ENCODE measurements at places on chromosomes 1 and 21. TPM values are rescaled to one million over a fixed set of nuclear protein-coding genes. Genes with fewer than 3 reads are reported as not detected.

- no peaks in the 10 kb centered on the region for H3K36me3 ChIP-seq
- peaks cover 17% of the 10 kb centered on the region for H3K27me3 ChIP-seq
- no peak overlapping the region for H3K27ac ChIP-seq
- H3K4me3 ChIP-seq = no peak overlapping the region
Observed at GRCh38 chr21:35995522-35996088, 64.7 kb downstream of the SETD4 start.

GRCh38 chr1:176479971-176480370, 17.0 kb downstream of the PAPPA2 start:
- no peak overlapping the region for H3K27ac ChIP-seq
- H3K36me3 ChIP-seq = no peaks in the 10 kb centered on the region
- H3K4me1 ChIP-seq = no peaks in the 10 kb centered on the region
- no peak overlapping the region for H3K4me3 ChIP-seq

Gene ZMYND12
- 0.63 TPM for total RNA-seq

DNA sequence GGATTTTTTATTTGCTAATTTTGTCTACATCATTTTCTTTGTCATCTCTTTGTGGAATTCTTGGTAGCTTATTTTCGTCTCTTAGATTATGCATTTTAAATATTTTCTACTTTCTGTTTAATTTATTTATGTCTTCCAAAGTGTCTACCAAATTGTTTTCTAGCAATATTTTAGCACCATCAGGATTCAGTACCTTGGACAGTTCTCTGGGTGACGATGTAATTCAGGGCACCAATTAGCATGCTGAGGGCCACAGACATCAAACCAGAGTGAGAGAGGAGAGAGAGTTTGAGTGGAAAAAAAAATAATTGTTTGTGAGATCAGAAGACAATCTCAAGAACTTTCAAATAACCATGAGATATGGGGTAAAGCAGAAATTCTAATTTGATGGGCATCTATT, 169.8 kb upstream of the CXADR start:
- no peak for DNase-seq
- no peaks in the 10 kb centered on the region for H3K4me1 ChIP-seq
- no peak overlapping the region for H3K27ac ChIP-seq
- no peak overlapping the region for H3K4me3 ChIP-seq
- H3K27me3 ChIP-seq = no peaks in the 10 kb centered on the region

DNA sequence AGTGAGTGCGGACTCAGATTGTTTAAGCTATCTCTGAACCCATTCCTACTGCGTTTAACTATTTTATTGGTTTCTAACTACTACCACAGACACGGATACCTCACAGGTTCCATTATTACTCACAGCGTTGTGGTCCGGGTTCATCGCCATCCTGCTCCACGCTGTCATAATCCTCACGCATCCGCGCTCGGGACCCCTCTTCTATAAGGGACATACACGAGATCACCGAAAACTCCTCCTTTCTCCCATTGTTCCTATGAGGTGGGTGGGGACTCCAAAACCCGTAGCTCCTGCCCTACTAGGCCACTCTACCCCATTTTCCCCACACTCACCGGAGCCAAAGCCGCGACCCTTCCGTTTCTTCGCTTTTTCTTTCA, 610 bp downstream of the RBM8A start:
- H3K27me3 ChIP-seq = no peaks in the 10 kb centered on the region
- peaks cover 13% of the 10 kb centered on the region for H3K36me3 ChIP-seq
- H3K27ac ChIP-seq = no peak overlapping the region
- H3K4me3 ChIP-seq = no peak overlapping the region
- peak; percentile 50 for DNase-seq
- H3K4me1 ChIP-seq = peaks cover 21% of the 10 kb centered on the region

Gene C1QA
- total RNA-seq = not detected

DNA sequence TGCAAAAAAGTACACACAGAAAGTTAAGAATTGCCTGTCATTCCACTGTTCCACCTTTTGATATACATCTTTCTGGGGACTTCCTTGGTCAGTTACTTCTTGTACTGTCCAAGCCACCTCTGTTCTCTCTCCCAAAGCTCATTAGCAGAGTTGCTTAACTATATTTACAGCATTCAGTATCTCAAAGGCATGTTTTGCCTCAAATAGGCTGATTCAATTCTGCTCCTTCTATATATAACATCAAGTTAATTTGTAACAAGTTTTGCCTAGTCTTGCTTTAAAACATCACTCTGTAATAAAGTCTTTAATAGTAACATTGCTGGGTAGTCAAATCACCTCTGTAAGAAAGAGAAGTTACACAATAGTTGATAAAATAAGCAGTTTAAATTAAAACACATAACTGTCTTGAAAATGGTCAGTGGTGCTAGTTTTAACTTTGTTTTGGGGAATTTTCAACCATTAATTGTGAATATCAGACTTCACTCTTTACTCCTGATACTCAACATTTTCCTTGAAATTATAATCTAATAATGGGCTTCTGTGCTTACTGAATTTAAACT, 35.7 kb downstream of the EDARADD start:
- no peak overlapping the region for H3K27ac ChIP-seq
- no peak for DNase-seq
- H3K27me3 ChIP-seq = no peaks in the 10 kb centered on the region
- no peaks in the 10 kb centered on the region for H3K4me1 ChIP-seq
- H3K4me3 ChIP-seq = no peak overlapping the region
- no peaks in the 10 kb centered on the region for H3K36me3 ChIP-seq

- H3K27ac ChIP-seq = no peak overlapping the region
- no peaks in the 10 kb centered on the region for H3K36me3 ChIP-seq
- no peak for DNase-seq
Observed at GRCh38 chr21:27034796-27035195, 67.9 kb upstream of the ADAMTS5 start.

Gene FMO1
- total RNA-seq = not detected

Gene LRRC53
- total RNA-seq = not detected

DNA sequence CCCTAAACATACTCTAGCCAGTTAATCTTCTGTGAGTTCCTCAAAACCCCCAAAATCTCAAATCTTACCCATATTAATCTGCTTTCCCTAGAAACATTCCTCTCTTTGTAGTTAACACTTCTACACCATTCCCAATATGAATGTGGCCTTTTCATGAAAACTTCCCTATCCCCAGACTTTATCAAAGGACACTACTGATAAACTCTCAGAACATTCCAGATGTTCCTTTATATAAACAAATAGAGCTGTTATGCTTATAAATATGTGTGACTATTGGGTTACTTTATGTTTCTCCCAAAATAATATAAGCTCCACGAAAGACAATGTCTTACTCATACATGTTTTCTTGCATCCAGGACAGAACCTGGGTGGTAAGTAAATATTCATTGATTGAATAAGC, 205.4 kb upstream of the NFIA start:
- no peak overlapping the region for H3K27ac ChIP-seq
- no peaks in the 10 kb centered on the region for H3K4me1 ChIP-seq
- H3K36me3 ChIP-seq = no peaks in the 10 kb centered on the region
- no peak for DNase-seq
- H3K4me3 ChIP-seq = no peak overlapping the region

DNA sequence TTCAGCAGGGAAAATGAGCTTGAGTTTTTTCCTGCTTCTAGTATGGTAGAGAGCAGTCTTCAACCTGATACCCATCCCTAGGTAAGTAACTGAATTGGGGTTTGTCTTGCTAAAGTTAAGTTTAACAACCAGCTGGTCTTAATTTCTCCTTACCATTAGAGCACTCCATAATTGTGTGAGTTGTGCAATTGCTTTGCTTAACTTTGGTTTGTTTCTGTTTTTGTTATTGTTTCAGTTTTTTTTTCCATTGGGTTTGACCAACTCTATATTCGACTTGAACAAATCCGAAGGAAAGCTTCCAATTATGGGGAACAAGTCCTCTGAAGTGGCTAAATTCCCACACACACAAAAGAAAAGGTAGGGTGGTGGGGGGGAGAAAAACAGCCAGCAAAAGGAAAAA, 641.1 kb downstream of the PLA2G4A start:
- no peak overlapping the region for H3K27ac ChIP-seq
- DNase-seq = no peak
- H3K27me3 ChIP-seq = no peaks in the 10 kb centered on the region
- H3K36me3 ChIP-seq = no peaks in the 10 kb centered on the region

Gene AMY2A
- not detected for total RNA-seq

Gene ASCL5
- total RNA-seq = not detected

DNA sequence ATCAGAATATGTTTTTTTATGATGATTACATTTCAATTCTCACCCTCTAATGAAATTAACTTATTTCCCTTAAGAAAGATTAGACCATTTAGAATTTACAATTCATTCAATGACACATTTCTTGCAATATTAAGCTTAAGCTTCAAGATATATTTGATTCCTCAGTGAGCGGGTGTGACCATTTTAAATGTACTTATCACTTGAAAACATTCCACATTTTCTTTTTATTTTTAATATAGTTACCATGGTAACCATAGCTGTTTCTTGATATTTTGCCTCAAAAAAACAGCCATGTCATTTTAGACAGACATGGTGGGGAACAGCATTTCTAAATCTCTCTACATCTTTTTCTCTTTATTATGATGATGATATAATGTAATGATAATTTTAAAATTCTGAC, 1029.0 kb upstream of the B3GALT2 start:
- no peak overlapping the region for H3K27ac ChIP-seq
- H3K4me1 ChIP-seq = no peaks in the 10 kb centered on the region
- DNase-seq = no peak
- H3K36me3 ChIP-seq = no peaks in the 10 kb centered on the region

Gene RABGAP1L
- total RNA-seq = 44.2 TPM

DNA sequence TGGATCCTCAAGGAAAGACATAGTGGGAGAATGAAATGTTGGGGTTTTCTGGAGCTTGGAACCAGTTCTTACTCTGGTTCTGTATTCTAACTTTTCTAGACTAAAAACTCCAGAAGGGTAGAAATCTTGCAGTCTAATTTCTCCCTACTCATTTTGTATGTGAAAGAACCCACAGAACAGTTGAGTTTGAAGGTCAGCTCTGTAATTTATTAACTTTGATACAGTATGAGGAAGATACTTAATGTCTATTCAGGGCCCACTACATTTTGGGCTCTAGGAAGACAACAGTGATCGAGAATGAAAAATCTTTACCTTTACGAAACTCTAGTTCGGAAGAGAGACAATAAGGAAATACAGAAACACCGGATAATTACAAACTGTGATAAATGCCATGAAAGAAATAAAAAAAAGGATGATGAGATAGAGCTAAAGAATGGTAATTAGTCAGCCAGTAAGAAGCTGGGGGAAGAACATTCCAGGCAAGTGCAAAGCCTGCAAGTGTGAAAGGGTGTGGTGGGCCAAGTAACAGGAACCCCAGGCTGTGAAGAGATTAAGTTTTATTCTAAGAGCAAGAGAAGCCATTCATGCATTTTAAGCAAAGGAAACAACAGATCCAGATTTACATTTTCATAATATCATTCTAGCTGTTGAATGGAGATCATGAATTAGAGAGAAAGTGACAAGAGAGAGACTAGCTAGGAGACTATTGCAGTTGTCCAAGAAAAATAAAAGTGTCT, 159.9 kb upstream of the HMCN1 start:
- H3K4me3 ChIP-seq = no peak overlapping the region
- no peak for DNase-seq
- no peak overlapping the region for H3K27ac ChIP-seq
- H3K4me1 ChIP-seq = peaks cover 16% of the 10 kb centered on the region

GRCh38 chr1:230270559-230271281, 155.4 kb downstream of the PGBD5 start:
- peak overlapping the region; percentile 45 for H3K4me3 ChIP-seq
- H3K27me3 ChIP-seq = no peaks in the 10 kb centered on the region
- DNase-seq = peak; percentile 43
- peak overlapping the region; percentile 85 for H3K27ac ChIP-seq

Gene SETSIP
- total RNA-seq = not detected

Gene BATF3
- total RNA-seq = 31.3 TPM
